CD4-positive, alpha-beta T cell treated with Interleukin-10 for 1 hour (primary cell): ENCODE measurements at places on chromosomes 5 and 9.

DNA sequence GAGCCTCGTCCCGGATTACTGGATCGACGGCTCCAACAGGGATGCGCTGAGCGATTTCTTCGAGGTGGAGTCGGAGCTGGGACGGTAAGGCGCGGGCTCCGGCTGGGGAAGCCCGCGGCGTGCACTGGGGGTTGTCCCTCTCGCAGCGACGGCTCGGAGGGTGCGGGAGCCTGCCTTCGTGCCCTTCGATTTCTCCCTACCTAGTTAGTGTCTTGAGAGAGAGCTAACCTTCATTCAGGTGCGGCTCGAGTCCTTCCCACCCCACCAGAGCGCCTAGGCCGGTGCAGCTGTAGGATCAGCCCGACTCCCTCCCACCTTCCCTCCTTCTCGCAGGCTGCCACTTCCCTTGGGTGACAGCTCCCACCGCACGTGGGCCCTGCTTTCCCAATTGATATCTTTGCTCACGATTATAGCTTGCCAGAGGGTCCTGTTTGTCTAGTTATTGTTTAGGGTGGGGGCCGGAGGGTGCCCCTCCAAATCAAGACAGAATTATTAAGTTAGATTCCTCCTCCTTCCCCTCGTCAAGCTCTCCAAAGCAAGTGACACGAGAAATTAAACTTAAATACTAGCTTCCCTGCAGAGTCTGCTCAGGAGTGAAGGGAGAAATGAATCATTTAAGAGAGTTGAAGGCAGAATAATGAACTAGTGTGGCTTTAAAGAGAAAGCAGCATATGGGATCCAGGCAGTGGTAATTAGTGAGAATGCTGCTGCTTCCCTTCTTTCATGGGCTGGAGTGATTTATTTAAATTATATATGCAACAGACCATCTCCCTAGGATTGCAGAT is 569 bp downstream of the CAMK4 start:
- DNase-seq, result no peak

GRCh38 chr9:37574241-37574721 is 1.9 kb downstream of the FBXO10 start:
- DNase-seq, result no peak

- DNase-seq, result no peak
Measured at GRCh38 chr5:180631549-180632383, 17.6 kb downstream of the FLT4 start.

DNA sequence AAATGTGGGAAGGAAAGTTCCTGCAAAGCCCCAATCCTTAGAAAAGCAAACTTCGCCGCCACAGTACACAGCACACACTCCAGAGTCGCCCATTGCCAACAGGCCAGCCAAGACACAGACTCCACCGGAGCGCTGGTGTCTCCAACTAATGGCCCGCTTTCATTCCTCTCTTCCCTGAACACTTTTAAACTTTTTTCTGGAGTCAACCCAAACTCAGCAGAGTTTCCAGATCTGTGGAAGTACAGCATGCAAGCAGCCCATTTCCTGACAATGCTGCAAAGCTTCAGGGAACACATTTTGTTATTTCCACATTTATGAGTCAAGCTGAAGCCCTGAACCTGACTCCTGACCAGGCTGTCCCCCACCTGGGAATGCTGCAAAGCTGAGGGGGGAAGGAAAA is 351.9 kb downstream of the NFIB start:
- no peak for DNase-seq

- DNase-seq, result no peak
Measured at GRCh38 chr5:115855959-115856358, 14.2 kb downstream of the AP3S1 start.

- DNase-seq, result no peak
Measured at GRCh38 chr9:70389188-70389587, 25.3 kb downstream of the KLF9 start.

DNA sequence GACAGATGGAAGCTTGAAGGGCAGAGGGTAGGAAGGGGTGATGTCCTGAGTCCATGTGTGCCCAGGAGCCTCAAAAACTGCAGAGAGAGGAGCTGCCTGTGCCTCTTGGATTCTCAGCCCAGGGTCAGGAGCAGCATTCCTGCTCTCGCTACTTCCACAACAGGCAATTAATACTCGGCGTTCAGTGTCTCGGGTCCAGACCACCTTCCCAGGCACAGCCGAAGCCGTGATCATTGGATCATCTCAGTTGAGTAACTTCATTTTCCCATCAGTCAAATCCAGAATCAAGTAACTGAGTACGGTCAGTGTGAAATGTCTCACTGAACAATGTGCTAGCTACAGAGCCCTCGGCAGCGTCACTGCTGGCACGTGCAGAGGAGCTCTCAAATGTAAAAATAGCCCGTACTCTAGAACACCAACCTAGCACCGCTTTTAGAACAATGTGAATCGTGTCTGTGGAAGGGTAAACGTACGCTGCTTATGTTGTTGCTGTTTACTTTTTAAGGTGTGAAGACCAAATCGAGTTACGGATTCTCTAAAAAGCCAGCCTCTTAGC is 63.5 kb upstream of the IRX4 start:
- DNase-seq, result no peak

DNA sequence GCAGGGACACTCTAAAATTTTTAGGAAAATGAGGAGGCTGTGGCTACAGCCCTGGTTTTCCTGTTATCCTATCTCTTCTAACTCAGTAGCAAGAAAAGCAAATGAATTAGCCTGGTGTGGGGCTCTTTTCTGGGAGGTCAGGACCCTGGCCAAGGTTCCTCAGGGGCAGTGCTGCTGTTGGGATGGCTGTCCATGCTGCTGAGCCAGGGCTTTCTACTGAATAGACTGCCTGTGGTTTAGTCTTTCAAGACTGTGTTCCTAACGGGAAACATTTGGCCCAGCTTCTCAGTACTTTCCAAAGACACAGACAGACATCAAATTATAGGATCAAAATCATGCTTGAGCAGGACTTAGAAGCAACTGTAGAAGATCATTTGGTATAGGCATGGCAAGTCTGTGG is 18.1 kb downstream of the TNC start:
- DNase-seq, result no peak

- DNase-seq, result no peak
Measured at GRCh38 chr5:92505145-92505544, 1075.9 kb downstream of the NR2F1-AS1 start.

- DNase-seq, result no peak
Measured at GRCh38 chr5:11289208-11289607, 528.2 kb upstream of the DAP start.

- DNase-seq, result peak; percentile 81
Measured at GRCh38 chr9:112332977-112333638, at the start of gene PTBP3. Gene PTBP3, minus strand, starts transcription at chr9:112333619. Its CDS starts 35,754 bp downstream, at chr9:112297865.

DNA sequence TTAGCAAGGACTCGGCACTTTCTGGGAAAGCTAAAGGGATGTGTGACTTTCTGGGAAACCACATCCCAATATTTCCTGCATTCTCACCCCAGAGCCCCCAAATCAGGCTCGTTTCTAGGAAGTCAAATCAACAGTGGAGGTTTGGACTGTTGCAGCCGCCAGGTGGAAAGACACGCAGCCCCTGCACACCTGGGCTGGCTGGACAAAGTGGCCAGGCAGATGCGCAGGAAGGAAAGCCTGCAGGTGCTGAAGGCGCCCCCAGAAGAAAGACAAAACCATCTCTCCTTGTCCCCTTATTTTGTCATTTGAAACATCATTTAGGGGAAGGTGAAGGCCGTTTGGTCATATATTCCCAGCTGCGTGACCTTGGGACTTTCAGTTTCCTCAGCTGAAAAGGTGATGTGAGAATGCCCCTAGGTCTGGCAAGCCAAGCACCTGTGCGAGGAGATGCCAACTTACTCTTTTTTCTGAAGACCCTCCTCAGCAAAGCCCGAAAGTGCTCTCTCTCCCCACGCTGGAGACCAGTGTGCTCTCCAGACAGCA is 97.9 kb upstream of the CPEB4 start:
- no peak for DNase-seq

- no peak for DNase-seq
Measured at GRCh38 chr9:79569814-79570447, 1.8 kb upstream of the TLE4 start.

DNA sequence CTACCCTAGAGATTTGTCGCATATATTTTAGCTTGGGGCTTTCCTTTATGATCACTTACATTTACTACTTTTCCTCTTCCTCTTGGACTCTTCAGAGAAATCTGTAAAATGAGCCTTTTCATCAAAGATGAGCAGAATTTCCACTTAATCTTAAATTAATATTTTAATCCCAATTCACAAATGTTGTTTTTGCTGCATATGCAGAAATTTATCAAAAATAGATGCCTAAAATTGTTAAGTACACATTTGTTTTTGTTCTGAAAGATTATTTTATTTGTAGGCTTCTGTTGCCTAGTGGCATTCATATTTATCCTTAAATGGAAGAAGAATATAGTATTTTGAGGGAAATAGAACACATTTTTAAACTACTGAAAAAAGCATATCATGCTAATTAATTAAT is 168.6 kb downstream of the CDH9 start:
- DNase-seq, result no peak

DNA sequence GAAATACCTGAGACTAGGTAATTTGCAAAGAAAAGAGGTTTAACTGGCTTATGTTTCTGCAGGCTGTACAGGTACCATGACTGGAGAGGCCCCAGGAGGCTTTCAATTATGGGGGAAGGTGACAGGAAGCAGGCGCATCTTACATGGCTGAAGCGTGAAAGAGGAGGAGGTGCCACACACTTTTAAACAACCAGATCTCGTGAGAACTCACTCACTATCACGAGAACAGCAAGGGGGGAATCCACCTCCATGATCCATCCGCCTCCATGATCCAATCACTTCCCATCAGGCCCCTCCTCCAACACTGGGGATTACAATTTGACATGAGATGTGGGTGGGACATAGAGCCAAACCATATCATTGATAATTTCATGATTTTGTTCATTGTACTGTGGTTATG is 2.5 kb upstream of the MED27 start:
- no peak for DNase-seq

GRCh38 chr5:171888051-171888481 is 102.4 kb downstream of the SMIM23 start:
- no peak for DNase-seq

DNA sequence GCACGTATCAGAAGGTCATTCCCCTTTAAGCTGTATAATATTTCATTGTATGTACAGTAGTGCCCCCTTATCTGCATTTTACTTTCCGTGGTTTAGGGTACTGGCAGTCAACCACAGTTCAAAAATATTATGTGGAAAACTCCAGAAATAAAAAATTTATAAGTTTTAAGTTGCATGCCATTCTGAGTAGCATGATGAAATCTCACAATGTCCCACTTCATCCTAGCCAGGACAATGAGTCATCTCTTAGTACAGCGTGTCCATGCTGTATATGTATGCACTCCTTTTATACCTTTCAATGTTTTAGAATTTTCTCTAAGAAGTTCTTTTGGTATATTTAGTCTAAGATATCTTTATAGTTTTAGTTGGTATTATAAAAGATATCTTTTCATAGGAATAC is 115.0 kb upstream of the HAND1 start:
- no peak for DNase-seq

GRCh38 chr5:33338336-33339110 is 102.2 kb upstream of the TARS1 start:
- no peak for DNase-seq

DNA sequence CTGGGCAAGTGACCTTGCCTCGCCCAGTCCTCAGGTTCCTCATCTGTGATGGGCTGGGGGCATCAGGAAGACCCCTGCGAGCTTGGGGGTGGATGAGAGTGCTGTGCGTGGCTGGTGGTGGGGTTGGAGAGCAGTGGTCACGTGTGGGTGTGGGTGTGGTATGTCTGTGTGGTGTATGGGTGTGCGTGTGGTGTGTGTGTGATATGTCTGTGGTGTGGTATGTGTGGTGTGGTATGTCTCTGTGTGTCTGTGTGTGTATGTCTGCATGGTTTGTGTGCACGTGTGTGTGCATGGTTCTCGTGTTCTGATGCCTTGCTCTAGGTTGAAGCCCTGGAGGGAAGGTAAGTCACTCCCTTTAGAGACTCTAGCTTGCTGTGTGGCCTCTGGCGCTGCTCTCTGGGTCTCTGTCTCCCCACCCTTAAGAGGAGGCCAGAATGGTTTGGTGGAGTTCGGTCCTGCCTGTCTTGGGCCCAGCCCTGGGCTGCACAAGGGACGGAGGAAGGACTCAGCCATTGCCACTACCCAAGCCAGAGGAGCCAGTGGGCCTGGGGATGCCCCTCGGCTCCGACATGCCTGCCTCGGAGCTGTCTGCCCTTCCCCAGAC is 87.0 kb downstream of the RXRA start:
- DNase-seq, result no peak

DNA sequence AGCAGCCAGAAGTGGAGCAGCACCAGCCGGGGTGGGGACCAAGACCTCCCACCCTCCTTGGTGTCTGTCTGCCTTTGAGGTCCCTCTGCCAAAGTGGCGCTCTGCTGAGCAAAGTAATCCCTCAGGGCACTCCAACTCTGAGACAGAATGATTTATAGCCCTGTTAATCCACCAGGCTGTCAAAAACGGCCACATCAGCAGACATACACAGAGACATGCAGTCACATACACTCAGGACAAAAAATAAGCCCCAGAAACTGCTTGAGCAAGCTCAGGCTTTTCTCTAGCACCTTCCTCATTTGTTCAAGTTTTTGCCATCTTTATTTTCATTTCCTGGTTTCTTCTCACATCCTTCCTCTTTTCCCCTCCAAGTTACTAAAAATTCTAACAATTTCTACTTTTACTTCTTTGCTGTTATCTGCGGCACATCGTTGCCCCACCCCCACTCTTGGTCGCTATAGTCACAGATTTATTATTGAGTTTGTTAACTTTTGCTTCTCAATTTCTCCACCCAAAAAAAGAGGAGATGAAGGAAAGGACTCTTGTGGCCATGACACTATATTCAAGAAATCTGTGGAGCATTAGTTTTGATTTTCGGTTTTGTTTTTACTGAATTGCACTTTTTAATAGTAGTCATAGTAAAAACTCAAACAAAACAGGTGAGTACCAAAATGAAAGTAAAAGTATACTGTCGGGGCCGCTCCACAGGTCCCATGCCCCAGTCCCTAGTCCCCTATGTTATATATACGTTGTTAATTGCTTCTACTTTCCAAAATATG is 17.4 kb upstream of the ADRB2 start:
- peak; percentile 63 for DNase-seq

DNA sequence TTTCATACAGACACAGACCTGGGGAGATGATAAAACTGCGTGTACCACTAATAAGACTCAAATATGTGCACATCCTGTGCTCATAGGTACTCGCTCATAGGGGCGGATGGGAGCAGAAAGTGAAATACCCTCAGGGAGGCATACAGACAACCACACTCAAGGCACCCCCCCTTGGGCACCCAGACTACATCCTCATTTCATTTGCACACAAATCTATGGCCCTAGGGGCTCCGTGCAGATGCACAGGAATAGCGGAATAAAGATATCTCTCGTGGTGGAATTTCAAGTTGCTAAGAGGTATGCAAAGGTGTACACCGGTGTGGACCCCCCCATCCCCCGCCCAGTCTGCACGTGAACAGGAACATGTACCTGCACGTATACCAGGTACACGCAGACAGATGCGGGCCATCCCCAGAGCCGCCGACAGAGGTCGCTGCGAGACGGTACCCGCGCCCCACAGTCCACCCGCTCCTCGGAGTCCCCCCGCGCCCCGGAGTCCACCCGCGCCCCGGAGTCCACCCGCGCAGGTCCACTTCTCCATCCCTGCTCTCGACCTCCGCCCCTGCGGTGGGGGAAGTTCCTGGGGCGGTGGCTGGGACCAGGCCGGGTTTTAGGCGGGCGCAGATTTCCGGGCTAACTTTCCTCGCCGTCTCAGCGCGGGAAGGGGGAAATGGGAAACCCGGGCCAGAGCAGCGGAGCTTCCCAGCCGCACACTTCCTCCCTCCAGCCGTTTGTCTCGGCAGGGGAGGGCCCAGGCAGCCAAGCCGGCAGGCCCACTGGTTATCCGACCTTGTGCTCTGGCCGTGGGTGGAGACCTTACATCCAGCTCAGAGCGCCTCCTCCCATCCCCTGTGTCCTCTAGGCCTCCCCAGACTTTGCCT is 1.0 kb upstream of the IL12B start:
- peak; percentile 83 for DNase-seq

- no peak for DNase-seq
Measured at GRCh38 chr5:55918087-55919035, 67.2 kb downstream of the IL31RA start.
